ENCODE measurements at places on chromosomes 4 and X.

- no peak for DNase-seq
These were observed 86.0 kb downstream of the SCD5 start for GRCh38 chr4:82712561-82712960.

DNA sequence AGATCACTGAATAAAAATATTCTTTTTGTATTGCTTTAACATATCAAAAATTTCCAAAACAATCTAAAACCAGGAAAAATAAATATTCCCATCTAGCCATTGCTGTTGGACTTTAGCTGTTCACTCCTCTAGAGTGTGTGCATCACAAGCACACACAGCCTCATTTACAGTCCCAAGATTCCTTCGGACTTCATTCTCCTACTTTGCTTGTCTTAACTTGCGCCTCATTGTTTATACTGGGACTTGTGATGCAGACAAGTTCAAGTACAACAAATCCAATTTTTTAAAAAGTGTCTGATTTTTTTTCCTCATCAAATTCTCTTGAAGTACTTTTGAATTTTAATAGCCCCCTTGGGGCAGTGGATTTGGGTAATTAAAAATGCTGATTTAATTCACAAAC is 55.6 kb downstream of the TLL1 start:
- DNase-seq = no peak

DNA sequence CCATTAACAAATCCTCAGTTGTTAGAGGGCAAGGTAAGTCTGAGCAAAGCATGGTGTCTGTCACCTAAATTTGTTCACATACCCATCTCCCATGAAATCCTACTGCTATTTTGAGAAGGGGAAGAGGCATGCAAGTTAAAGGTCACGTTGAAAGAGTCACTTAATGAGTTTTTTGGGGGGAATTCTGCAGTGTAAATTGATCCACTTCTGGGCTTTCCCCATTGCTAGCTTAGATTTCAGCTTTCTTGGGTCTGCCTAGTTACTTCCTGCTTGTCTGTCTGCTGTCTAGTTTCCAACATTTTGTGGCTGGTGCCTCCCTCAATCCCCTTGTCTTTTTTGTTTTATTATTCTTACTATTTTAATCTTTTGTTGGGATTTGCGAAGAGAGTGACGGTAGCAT is 32.0 kb downstream of the CEP135 start:
- no peak for DNase-seq

- no peak for DNase-seq
These were observed 399.9 kb downstream of the GPM6A start for GRCh38 chr4:175412161-175412560.

- DNase-seq = no peak
These were observed 159.0 kb downstream of the CHIC2 start for GRCh38 chr4:53905276-53905940.

- no peak for DNase-seq
These were observed 78.5 kb upstream of the DDIT4L start for GRCh38 chr4:100268789-100269188.

- peak; percentile 81 for DNase-seq
These were observed 457.4 kb downstream of the CENPC start for GRCh38 chr4:67087897-67088296.

- DNase-seq = no peak
These were observed 10.4 kb downstream of the CCSER1 start for GRCh38 chr4:90137555-90137954.

DNA sequence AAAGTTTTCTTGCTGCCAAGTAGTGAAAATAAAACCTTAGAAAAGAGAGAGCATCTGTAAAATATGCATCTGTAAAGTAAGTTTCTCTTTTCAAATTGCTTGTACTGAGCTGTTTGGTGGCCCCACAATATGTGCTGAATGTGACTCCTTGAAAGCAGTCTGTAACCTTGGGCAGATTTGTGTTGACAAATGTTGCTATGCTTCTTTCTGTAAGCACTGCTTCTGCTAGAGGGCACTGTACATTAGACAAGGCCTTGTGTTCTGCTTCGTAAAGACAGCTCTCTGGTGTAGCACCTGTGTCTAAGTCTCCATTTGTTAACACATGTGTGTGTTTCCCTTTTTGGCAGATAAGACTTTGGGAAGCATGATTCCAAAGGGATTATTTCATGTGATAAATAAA is 56.6 kb upstream of the NRK start:
- no peak for DNase-seq

DNA sequence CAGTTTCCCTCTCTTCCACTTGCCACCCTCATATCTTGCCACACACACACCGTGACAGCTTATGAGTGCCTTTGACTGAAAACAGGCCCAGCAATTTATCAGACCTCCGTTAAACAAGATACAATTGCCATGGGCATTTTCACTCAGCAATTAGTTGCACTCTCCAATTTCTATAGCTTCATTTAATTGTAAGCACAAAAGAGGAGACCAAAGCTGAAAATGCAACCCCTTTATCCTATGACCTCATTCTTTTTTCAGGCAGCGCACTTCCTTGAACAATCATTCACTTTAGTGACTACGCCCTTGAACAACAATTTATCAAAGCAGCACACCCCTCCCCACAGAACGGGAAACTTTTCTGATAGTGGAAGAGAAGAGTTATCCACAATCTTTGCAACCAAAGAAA is 4.1 kb downstream of the POF1B start:
- DNase-seq = no peak

DNA sequence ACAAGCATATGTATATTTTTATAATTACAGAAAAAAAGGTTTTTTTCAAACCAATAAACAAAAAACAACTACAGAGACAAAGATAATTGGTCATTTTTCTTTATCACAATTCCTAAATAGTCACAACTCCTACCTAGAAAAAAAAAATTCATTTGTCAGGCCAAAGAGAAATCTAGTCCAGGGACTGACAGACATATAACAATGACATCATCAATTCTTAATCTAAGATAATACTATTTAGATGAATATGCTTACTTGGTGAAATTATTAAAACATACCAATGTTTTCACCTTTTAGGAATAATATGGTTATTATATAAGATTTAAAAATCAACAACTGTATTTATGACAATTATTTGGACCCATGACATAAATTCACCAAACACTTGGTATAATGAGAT is 48.4 kb downstream of the CHM start:
- no peak for DNase-seq

Data from Karpas-422 (cell line).